ENCODE measurements at places on chromosomes 5 and 9. TPM values are rescaled to one million over a fixed set of nuclear protein-coding genes. Genes with fewer than 3 reads are reported as not detected.
A peak's percentile ranks its signal among the peaks of the same experiment; 100 is the strongest.

- no peak for DNase-seq
- H3K4me3 ChIP-seq: no peak overlapping the region
- no peaks in the 10 kb centered on the region for H3K4me1 ChIP-seq
- no peak overlapping the region for H3K27ac ChIP-seq
- no peaks in the 10 kb centered on the region for H3K27me3 ChIP-seq
These were observed 633.1 kb upstream of the TYRP1 start for GRCh38 chr9:12060067-12060466.

DNA sequence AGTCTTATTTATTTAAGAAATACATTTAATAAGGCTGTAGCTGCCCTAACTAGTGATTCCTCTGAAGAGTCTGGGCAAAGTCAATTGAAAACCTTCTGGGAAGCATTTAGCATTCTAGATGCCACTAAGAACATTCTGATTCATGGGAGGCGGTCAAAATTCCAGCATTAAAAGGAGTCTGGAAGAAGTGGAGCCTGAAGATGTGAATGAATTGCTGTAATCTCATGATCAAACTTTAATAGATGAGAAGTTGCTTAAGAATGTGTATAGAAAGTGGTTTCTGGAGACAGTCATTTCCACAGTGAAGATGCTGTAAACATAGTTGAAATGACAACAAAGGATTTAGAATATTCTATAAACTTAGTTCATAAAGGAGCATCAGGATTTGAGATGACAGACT, 61.4 kb downstream of the WDR41 start:
- H3K27me3 ChIP-seq: no peaks in the 10 kb centered on the region
- no peaks in the 10 kb centered on the region for H3K36me3 ChIP-seq
- H3K4me1 ChIP-seq: no peaks in the 10 kb centered on the region
- no peak overlapping the region for H3K27ac ChIP-seq

GRCh38 chr5:155952486-155953089, 374.4 kb upstream of the SGCD start:
- H3K4me1 ChIP-seq: no peaks in the 10 kb centered on the region
- no peaks in the 10 kb centered on the region for H3K27me3 ChIP-seq
- H3K27ac ChIP-seq: no peak overlapping the region
- DNase-seq: no peak
- H3K4me3 ChIP-seq: no peak overlapping the region

The GPX3 gene
- 385 TPM for total RNA-seq

GRCh38 chr5:178462816-178463215, 127.4 kb downstream of the COL23A1 start:
- no peaks in the 10 kb centered on the region for H3K36me3 ChIP-seq
- H3K27ac ChIP-seq: no peak overlapping the region
- H3K4me1 ChIP-seq: no peaks in the 10 kb centered on the region
- DNase-seq: no peak
- H3K27me3 ChIP-seq: no peaks in the 10 kb centered on the region
- H3K4me3 ChIP-seq: no peak overlapping the region

The IL4 gene
- total RNA-seq: not detected

- H3K27me3 ChIP-seq: no peaks in the 10 kb centered on the region
- H3K36me3 ChIP-seq: no peaks in the 10 kb centered on the region
- H3K4me3 ChIP-seq: no peak overlapping the region
These were observed 97.3 kb upstream of the SPATA31C2 start for GRCh38 chr9:88235615-88236014.

- H3K4me1 ChIP-seq: no peaks in the 10 kb centered on the region
- no peaks in the 10 kb centered on the region for H3K27me3 ChIP-seq
- peaks cover 44% of the 10 kb centered on the region for H3K36me3 ChIP-seq
- DNase-seq: no peak
- no peak overlapping the region for H3K4me3 ChIP-seq
These were observed 66.7 kb downstream of the ZNF462 start for GRCh38 chr9:106929471-106930177.

GRCh38 chr5:28344836-28345433, 1306.5 kb upstream of the CDH9 start:
- no peak overlapping the region for H3K27ac ChIP-seq
- no peak overlapping the region for H3K4me3 ChIP-seq
- no peak for DNase-seq
- H3K36me3 ChIP-seq: no peaks in the 10 kb centered on the region
- H3K4me1 ChIP-seq: no peaks in the 10 kb centered on the region
- no peaks in the 10 kb centered on the region for H3K27me3 ChIP-seq

GRCh38 chr5:19605846-19606407, 382.1 kb downstream of the CDH18 start:
- H3K4me1 ChIP-seq: no peaks in the 10 kb centered on the region
- H3K36me3 ChIP-seq: no peaks in the 10 kb centered on the region
- no peak overlapping the region for H3K27ac ChIP-seq

DNA sequence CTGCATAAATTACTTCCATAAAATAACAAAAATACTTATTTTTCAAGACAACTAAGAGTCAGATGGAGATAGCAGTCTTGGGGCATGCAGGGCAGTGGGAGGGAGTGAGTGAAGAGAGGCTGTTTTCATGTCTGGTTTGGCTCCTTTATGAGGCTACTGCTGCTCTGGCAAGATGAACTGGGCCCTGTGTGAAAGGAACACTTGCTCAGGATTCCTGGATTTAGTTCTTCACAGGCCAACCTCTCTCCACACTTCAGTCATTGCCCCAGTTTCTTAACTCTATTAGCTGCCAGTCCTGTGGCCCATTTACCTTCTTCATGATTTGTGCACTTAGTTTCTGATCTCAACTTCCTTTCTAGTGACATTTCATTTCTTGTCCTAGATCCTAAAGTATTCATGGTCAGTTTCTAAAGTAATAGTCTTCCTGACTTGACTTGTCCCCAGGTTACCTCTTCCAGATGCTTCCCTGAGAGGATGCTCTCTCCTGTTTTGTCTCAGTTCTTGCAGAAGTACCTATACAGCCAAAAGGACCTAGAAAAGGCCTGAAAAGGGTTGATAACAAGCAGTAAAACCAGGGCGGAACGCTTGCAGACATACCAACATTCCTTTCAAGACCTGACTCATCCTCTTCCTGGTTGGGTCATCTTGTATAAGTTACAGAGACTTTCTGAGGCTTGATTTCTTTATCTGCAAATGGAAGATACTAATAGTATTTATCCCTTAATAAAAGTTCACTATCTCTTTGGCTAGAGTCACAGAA, 77.0 kb upstream of the ZFAND5 start:
- H3K4me3 ChIP-seq: no peak overlapping the region
- H3K27me3 ChIP-seq: no peaks in the 10 kb centered on the region
- peaks cover 8% of the 10 kb centered on the region for H3K4me1 ChIP-seq

GRCh38 chr9:135909371-135909770, 2.0 kb upstream of the CAMSAP1 start:
- no peaks in the 10 kb centered on the region for H3K36me3 ChIP-seq
- H3K27me3 ChIP-seq: no peaks in the 10 kb centered on the region
- no peak overlapping the region for H3K4me3 ChIP-seq
- no peak overlapping the region for H3K27ac ChIP-seq

DNA sequence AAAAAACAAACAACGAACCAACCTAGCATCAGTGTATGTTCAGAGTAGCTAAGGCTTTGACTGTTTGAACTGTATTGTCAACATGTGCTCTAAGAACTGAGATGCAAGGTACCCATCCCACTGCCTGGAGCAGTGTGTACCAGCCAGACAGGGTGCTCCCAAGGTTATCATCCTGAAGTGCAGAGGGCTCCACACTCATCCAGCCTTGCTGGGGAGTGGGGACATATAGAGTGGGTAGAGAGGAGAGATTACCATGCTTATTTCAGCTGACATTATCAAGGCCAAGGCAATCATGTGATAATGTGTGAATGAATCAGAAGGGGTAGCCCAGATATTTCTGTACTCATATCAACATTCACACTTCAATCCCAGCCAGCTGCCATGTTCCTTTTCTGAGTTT, 68.7 kb upstream of the ZNF622 start:
- H3K27me3 ChIP-seq: no peaks in the 10 kb centered on the region
- H3K4me1 ChIP-seq: no peaks in the 10 kb centered on the region
- H3K27ac ChIP-seq: no peak overlapping the region
- no peaks in the 10 kb centered on the region for H3K36me3 ChIP-seq
- DNase-seq: no peak

DNA sequence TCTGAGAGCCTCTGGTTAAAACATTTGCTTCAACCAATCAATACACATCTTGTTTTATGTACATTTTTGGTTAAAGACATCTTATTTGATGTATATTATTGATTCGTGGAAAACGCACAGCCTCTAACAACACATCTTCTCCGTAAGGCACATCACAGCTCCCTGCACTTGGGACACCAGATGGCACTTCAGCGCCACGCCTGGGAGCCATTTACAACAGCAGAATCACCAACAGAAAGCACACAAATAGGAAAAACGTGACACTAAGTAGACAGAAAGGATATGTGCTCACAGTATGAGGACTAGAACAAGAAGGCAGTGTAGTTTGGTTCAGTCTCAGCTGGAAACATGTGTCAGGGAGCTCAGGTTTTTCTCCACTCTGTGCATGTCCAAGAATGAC, 199.7 kb downstream of the ROR2 start:
- no peak overlapping the region for H3K27ac ChIP-seq
- H3K4me3 ChIP-seq: no peak overlapping the region
- H3K36me3 ChIP-seq: no peaks in the 10 kb centered on the region
- H3K4me1 ChIP-seq: no peaks in the 10 kb centered on the region
- H3K27me3 ChIP-seq: no peaks in the 10 kb centered on the region

The TOR4A gene
- 21.5 TPM for total RNA-seq

The ZNF879 gene
- total RNA-seq: 3.9 TPM

GRCh38 chr9:124390794-124391658, 24.2 kb downstream of the PSMB7 start:
- no peaks in the 10 kb centered on the region for H3K36me3 ChIP-seq
- H3K4me1 ChIP-seq: peaks cover 26% of the 10 kb centered on the region
- no peak for DNase-seq

The MOB3B gene
- 7.0 TPM for total RNA-seq

- H3K36me3 ChIP-seq: no peaks in the 10 kb centered on the region
- peaks cover 24% of the 10 kb centered on the region for H3K4me1 ChIP-seq
- no peak overlapping the region for H3K4me3 ChIP-seq
- DNase-seq: no peak
- H3K27me3 ChIP-seq: no peaks in the 10 kb centered on the region
- no peak overlapping the region for H3K27ac ChIP-seq
These were observed 48.4 kb upstream of the TUT7 start for GRCh38 chr9:86402591-86402990.

The BRINP1 gene
- 3.8 TPM for total RNA-seq

GRCh38 chr5:105504-106070, 13.6 kb downstream of the PLEKHG4B start:
- no peak overlapping the region for H3K27ac ChIP-seq
- DNase-seq: no peak
- H3K4me3 ChIP-seq: no peak overlapping the region
- no peaks in the 10 kb centered on the region for H3K4me1 ChIP-seq
- H3K36me3 ChIP-seq: no peaks in the 10 kb centered on the region

The IFNA2 gene
- total RNA-seq: not detected

The MUSK gene
- total RNA-seq: 5.1 TPM

GRCh38 chr9:133120501-133121197, 391 bp downstream of the RALGDS start:
- H3K4me3 ChIP-seq: peak overlapping the region; percentile 45
- DNase-seq: no peak
- peaks cover 76% of the 10 kb centered on the region for H3K4me1 ChIP-seq
- no peaks in the 10 kb centered on the region for H3K27me3 ChIP-seq

- no peaks in the 10 kb centered on the region for H3K36me3 ChIP-seq
- peaks cover 19% of the 10 kb centered on the region for H3K4me1 ChIP-seq
- no peak overlapping the region for H3K4me3 ChIP-seq
- no peak for DNase-seq
- H3K27ac ChIP-seq: no peak overlapping the region
These were observed 1.5 kb downstream of the TRIM41 start for GRCh38 chr5:181224390-181225229.

- DNase-seq: no peak
- no peak overlapping the region for H3K4me3 ChIP-seq
- no peaks in the 10 kb centered on the region for H3K27me3 ChIP-seq
These were observed 8.2 kb downstream of the PBX3 start for GRCh38 chr9:125755340-125755739.

The PLEKHG4B gene
- total RNA-seq: 0.19 TPM

The MZB1 gene
- total RNA-seq: not detected

DNA sequence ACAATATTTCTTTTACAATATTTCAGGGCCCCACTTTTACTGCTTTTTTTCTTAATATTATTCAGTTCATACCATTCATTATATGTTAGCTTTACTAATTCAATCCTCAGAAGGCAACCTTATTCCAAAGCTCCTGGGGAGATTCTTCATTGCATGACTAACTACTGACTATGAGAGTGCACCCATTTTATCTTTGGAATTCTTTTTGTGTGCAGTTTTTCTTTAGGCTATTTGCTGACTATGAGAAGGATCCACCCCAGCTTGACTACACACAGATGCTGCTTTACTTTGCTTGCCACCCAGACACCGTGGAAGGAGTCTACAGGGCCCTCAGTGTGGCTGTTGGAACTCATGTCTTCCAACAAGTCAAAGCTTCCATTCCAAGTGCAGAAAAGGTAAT, 56.9 kb upstream of the IL7R start:
- H3K27me3 ChIP-seq: no peaks in the 10 kb centered on the region
- no peak overlapping the region for H3K4me3 ChIP-seq
- no peak overlapping the region for H3K27ac ChIP-seq
- no peaks in the 10 kb centered on the region for H3K36me3 ChIP-seq
- H3K4me1 ChIP-seq: no peaks in the 10 kb centered on the region

DNA sequence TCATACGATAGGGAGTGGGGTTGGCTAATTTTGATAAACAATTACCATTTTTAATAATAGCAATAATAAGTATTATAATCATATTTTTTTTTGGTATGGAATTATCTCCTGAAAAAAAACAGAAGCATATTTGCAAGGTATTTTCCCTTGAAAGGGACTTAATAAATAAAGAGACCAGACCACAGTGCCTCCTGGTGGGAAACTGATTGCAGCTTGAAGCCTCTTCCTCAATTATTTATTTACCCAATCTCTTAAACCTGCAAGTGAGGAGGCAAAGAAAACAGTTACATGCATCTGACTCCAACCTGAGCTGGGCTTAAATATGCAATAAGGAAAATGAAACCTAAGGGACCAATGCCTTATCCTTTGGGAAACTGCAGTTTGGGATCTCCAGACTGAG, 388.1 kb upstream of the ACO1 start:
- no peaks in the 10 kb centered on the region for H3K4me1 ChIP-seq
- H3K27me3 ChIP-seq: no peaks in the 10 kb centered on the region
- H3K36me3 ChIP-seq: no peaks in the 10 kb centered on the region
- no peak overlapping the region for H3K27ac ChIP-seq
- H3K4me3 ChIP-seq: no peak overlapping the region
- no peak for DNase-seq

The PCDHGA12 gene
- total RNA-seq: 13.7 TPM

DNA sequence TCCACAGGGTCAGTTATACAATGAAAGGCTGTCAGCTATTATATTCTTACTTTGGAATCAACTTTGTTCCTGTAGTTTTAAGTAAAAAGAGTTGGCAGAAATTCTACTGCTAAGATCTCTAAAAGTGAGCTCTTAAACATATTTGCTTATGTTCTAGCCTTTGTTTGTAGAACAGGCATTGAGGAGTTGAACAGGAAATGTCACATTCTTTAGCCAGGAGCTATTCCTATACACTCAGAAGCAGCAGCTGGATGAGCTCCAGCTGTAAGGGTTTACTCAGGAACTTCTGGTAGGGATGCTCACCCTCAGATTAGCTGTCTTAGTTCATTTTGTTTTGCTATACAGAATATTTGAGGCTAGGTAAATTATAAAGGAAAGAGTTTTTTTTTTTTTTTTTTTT, 22.4 kb upstream of the SPINK14 start:
- H3K4me3 ChIP-seq: no peak overlapping the region
- H3K27me3 ChIP-seq: no peaks in the 10 kb centered on the region
- no peaks in the 10 kb centered on the region for H3K36me3 ChIP-seq
- no peaks in the 10 kb centered on the region for H3K4me1 ChIP-seq
- no peak overlapping the region for H3K27ac ChIP-seq

Measured in adrenal gland (tissue), 19 donors.